ENCODE measurements at places on chromosomes 2 and 18. TPM values are rescaled to one million over a fixed set of nuclear protein-coding genes. Genes with fewer than 3 reads are reported as not detected.

The LRRC30 gene
- not detected for total RNA-seq

The FEV gene
- not detected for total RNA-seq

The SLC9A4 gene
- total RNA-seq = not detected

The DCAF17 gene
- 11.4 TPM for total RNA-seq

The CAVIN2 gene
- total RNA-seq = 1.9 TPM

The OXER1 gene
- not detected for total RNA-seq

The PDE1A gene
- total RNA-seq = 0.51 TPM

The FRZB gene
- 0.08 TPM for total RNA-seq

The PIAS2 gene
- 20.3 TPM for total RNA-seq

The ATG4B gene
- 65.7 TPM for total RNA-seq

The PLCD4 gene
- total RNA-seq = 0.29 TPM

The NAT8 gene
- not detected for total RNA-seq

The ZCCHC2 gene
- total RNA-seq = 5.3 TPM

The RAB6C gene
- total RNA-seq = not detected

The ERCC3 gene
- total RNA-seq = 31.9 TPM

The ACVR2A gene
- total RNA-seq = 7.9 TPM

The GKN1 gene
- total RNA-seq = not detected

The IL37 gene
- not detected for total RNA-seq

The DSC2 gene
- total RNA-seq = 0.48 TPM

The ZFP36L2 gene
- total RNA-seq = 1.2 TPM

Data from H4 (cell line).